ENCODE measurements at places on chromosomes 12 and 14. TPM values are rescaled to one million over a fixed set of nuclear protein-coding genes. Genes with fewer than 3 reads are reported as not detected.
A peak's percentile ranks its signal among the peaks of the same experiment; 100 is the strongest.

DNA sequence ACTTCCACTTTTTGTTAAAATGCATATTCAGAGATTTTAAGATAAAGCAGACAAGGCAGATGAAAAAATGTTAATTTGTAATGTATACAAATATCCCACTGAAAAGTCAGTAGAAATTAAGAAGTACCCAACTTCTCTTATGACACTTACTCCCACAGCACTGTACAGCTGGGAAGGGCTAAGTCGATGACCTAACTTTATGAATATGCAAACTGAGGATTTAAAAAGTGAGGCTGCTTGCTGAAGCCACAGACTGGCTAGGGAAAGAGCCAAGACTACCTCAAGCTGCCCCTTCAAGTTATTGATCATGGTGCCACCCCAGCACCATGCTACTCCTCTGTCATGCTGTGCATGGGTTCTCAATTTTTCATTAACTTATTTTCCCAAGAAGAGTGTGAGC lies 17.0 kb downstream of the PPM1H start:
- no peaks in the 10 kb centered on the region for H3K27me3 ChIP-seq
- H3K4me1 ChIP-seq: no peaks in the 10 kb centered on the region
- DNase-seq: no peak
- no peak overlapping the region for H3K4me3 ChIP-seq
- H3K36me3 ChIP-seq: no peaks in the 10 kb centered on the region

Gene ERP27
- 0.15 TPM for polyA plus RNA-seq

DNA sequence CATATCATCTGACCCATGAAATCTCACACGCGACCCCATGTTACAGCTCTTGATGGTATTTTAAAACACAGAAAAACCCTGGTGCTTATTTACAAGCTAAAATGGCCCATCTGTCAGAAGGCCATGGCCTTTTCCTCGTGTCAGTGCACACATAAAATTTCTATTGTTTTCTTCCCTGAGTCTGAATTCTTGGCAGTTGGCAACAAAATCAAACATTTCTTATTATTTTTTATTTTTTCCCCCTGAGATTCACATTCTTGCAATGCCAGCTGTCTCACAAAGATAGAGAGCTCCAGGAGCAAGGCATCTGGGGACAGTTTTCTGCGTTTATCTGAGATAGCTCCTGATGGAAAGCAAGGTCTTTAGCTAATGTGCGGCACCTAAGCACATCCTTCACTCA lies 818.1 kb upstream of the TMEM132C start:
- no peak for DNase-seq
- H3K27ac ChIP-seq: no peak overlapping the region
- H3K4me1 ChIP-seq: no peaks in the 10 kb centered on the region
- no peak overlapping the region for H3K4me3 ChIP-seq

DNA sequence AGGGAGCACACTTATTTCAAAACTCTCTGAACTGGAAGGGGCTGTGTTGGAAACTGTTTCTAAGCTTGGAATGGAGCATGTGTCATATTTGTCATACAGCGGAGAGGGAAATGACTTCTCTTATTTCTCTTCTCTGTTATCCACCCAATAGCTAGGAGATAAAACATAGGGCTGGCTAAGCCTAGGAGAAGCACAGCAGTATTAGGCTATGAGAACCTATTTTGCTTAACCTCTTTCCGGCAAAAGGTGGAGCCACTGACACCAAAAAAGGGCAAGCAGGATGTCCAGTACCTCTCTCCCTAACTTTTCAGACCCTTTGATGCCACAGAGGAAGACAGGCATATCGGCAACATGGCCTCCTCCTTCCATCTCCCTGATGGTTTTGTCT lies 148.3 kb downstream of the CRADD start:
- no peak for DNase-seq
- peak overlapping the region; percentile 60 for H3K27ac ChIP-seq
- H3K4me1 ChIP-seq: no peaks in the 10 kb centered on the region
- no peak overlapping the region for H3K4me3 ChIP-seq
- no peaks in the 10 kb centered on the region for H3K36me3 ChIP-seq
- no peaks in the 10 kb centered on the region for H3K27me3 ChIP-seq

Gene NKX2-8
- not detected for polyA plus RNA-seq

GRCh38 chr12:109110988-109111495 lies 5.3 kb upstream of the ACACB start:
- no peaks in the 10 kb centered on the region for H3K27me3 ChIP-seq
- peak overlapping the region; percentile 74 for H3K4me3 ChIP-seq
- peak; percentile 95 for DNase-seq
- peaks cover 39% of the 10 kb centered on the region for H3K36me3 ChIP-seq
- peak overlapping the region; percentile 97 for H3K27ac ChIP-seq
- peaks cover 54% of the 10 kb centered on the region for H3K4me1 ChIP-seq

Gene RERGL
- polyA plus RNA-seq: 5.6 TPM

Gene CISTR
- polyA plus RNA-seq: 2.5 TPM

DNA sequence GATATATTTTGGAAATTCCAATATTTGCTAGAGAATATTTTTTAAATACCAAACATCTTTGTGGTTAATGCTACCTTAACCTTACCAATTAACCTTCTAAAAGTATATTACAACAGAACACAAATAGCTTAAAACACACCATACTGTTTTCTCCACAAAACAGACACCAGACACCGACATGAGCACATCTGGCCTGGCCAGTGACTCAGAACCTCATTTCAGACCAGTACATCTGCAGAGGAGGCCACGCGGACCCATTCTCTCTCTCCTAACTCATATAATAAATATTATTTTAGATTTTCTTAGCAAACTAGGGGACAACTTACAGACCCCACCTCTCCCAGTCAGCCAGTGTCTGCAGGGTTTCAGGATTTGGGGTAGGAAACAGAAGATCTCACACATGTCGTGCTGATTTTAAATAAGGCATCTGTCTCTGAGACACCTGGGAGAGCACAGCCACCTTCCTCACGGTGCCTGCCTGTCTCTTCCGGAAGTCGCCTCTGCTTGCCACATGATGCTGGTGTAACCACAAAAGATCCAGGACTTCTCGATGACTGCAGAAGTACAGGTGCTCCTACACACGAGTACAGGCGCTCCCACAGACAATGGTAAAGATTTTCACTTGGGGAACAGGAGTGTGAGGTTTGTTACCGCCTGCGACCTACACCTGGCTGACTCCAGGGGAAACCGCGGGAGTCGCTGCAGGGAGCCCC lies 9.7 kb upstream of the ANKLE2 start:
- no peak for DNase-seq
- no peaks in the 10 kb centered on the region for H3K27me3 ChIP-seq
- H3K27ac ChIP-seq: no peak overlapping the region
- peaks cover 19% of the 10 kb centered on the region for H3K4me1 ChIP-seq

DNA sequence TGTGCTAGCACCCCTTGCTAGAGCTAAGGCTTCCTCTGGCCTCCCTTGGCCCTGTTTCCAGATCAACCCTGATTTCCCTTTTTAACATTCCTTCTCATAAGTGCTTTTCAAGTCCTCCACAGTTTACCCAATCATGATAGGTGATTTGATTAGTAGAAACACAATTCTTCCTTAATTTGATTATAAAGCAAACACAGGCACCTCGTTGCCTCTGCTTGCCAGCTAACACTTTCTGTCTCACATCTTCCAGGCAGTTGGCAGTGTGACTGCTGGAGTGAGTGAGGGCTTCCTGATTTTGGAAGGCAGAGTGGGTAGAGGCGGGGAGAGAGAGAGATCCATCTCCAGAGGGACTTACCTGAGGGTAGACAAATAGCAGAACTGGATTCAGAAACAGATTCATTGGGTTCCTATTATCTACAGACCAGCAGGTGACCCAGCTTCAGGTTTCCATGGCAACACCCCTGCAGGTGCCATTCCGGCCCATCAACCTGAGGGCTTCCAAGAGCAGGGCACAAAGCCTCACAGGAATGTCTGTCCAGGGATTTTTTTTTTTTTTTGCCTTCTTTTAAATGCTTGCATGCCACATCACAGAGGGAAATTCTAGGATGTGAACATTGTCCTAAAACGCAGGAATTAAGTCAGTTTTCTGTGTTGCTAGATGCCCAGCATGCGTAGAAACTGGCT lies 77.7 kb downstream of the PLXNC1 start:
- DNase-seq: no peak
- H3K36me3 ChIP-seq: no peaks in the 10 kb centered on the region
- no peak overlapping the region for H3K27ac ChIP-seq
- no peaks in the 10 kb centered on the region for H3K4me1 ChIP-seq
- H3K4me3 ChIP-seq: no peak overlapping the region

Gene BATF
- 0.84 TPM for polyA plus RNA-seq

DNA sequence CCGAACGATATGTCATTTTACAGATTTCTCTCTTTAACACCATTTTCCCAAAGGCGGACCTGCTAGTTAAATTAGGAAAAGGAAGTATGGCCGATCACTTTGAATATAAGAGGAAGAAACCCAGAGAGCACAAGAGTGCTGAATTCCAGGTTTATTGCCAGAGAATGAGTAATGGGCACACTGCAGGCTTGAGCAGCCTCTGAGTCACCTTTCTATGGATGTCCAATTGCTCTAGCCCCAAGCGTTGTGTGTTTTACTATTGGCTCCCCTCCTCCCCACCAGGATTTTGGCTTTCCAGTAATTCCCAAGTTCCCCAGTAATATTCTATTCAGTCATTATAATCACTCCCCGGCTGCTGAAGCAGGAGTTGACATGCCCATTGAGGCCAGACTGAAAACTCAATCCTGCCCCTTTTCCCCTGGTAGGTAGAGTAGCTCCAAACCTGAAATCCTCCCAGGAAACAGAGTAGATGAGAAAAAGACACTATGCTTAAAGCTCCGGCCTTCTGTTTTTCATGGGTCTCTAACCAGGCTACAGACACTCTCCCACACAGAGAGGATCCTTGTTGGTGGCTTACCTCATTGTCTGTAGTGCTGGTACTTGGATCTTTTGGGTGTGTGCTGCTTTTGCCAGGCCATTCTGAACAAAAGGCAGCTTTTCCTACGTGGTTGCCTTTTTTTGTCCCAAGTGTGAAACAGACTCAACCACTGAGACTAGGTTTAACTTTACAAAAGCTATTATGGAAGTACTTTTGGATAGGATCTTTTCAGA lies 704.3 kb upstream of the FLRT2 start:
- H3K27ac ChIP-seq: no peak overlapping the region
- DNase-seq: no peak
- H3K4me3 ChIP-seq: no peak overlapping the region
- no peaks in the 10 kb centered on the region for H3K36me3 ChIP-seq
- no peaks in the 10 kb centered on the region for H3K27me3 ChIP-seq
- H3K4me1 ChIP-seq: no peaks in the 10 kb centered on the region

GRCh38 chr14:88933191-88933590 lies 108.7 kb downstream of the TTC8 start:
- no peak overlapping the region for H3K27ac ChIP-seq
- no peak overlapping the region for H3K4me3 ChIP-seq
- H3K4me1 ChIP-seq: no peaks in the 10 kb centered on the region
- no peaks in the 10 kb centered on the region for H3K36me3 ChIP-seq
- DNase-seq: no peak

GRCh38 chr12:75505706-75506312 lies 5.6 kb downstream of the KRR1 start:
- H3K4me3 ChIP-seq: no peak overlapping the region
- no peak overlapping the region for H3K27ac ChIP-seq
- DNase-seq: no peak
- no peaks in the 10 kb centered on the region for H3K4me1 ChIP-seq

GRCh38 chr12:51293696-51294095 lies 23.5 kb upstream of the SMAGP start:
- no peaks in the 10 kb centered on the region for H3K27me3 ChIP-seq
- no peak for DNase-seq
- H3K27ac ChIP-seq: no peak overlapping the region
- H3K4me1 ChIP-seq: no peaks in the 10 kb centered on the region
- no peaks in the 10 kb centered on the region for H3K36me3 ChIP-seq

DNA sequence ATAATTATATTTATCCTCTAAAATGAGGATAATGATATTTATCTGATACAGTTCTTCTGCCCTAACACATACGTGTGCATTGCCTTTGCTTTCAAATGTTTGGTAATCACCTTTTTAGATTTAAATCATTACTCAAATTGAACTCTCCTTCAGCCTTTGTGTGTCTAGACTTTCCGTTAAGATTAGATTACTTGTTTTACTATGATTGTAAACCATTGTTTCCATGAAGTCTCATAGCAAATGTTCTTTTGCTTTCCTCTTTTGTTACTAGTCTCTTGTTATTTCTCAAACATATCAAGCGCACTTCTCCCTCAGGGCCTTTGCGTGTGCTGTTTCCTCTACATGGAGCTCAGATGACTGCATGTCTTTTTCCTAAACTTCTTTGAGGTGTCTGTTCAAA lies 63.7 kb downstream of the ETV6 start:
- H3K4me1 ChIP-seq: peaks cover 44% of the 10 kb centered on the region
- H3K36me3 ChIP-seq: no peaks in the 10 kb centered on the region
- H3K27me3 ChIP-seq: no peaks in the 10 kb centered on the region
- no peak for DNase-seq
- H3K27ac ChIP-seq: no peak overlapping the region
- no peak overlapping the region for H3K4me3 ChIP-seq

Gene BAZ1A
- 8.8 TPM for polyA plus RNA-seq

- peaks cover 70% of the 10 kb centered on the region for H3K27me3 ChIP-seq
- H3K36me3 ChIP-seq: no peaks in the 10 kb centered on the region
- no peak overlapping the region for H3K27ac ChIP-seq
- no peaks in the 10 kb centered on the region for H3K4me1 ChIP-seq
- H3K4me3 ChIP-seq: no peak overlapping the region
- no peak for DNase-seq
Observed at GRCh38 chr12:113445544-113446171, 23.5 kb downstream of the SDSL start.

GRCh38 chr14:33510063-33510481 lies 440.8 kb downstream of the EGLN3 start:
- H3K4me3 ChIP-seq: no peak overlapping the region
- no peak for DNase-seq
- H3K27ac ChIP-seq: no peak overlapping the region
- H3K27me3 ChIP-seq: no peaks in the 10 kb centered on the region
- H3K4me1 ChIP-seq: no peaks in the 10 kb centered on the region

GRCh38 chr12:46230983-46231382 lies 37.9 kb downstream of the SLC38A1 start:
- H3K27me3 ChIP-seq: no peaks in the 10 kb centered on the region
- no peak overlapping the region for H3K27ac ChIP-seq
- no peak overlapping the region for H3K4me3 ChIP-seq
- H3K4me1 ChIP-seq: peaks cover 4% of the 10 kb centered on the region
- DNase-seq: no peak

- no peak overlapping the region for H3K27ac ChIP-seq
- H3K36me3 ChIP-seq: no peaks in the 10 kb centered on the region
- no peak for DNase-seq
- H3K27me3 ChIP-seq: no peaks in the 10 kb centered on the region
Observed at GRCh38 chr12:51227962-51228361, 10.1 kb upstream of the POU6F1 start.

Gene FZD10
- not detected for polyA plus RNA-seq

DNA sequence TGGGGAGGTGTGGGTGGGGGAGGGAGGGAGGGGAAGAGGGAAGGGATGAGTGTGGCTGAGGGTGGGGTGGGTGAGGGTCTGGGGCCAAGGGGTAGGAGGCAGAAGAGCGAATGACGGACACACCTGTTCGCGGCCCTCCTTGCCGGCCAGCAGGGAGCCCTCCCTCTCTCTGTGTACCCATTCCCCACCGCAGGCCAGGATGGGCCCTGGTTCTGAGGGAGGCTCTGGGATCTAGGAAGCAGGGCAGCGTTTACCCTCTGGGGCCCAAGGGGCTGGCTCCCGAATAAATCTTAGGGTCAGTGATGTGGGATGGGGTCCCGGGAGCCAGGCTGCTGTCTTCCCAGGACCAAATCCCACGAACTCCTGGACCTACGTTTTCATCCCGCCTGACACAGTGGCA lies 46.0 kb upstream of the ESRRB start:
- no peaks in the 10 kb centered on the region for H3K36me3 ChIP-seq
- H3K4me3 ChIP-seq: no peak overlapping the region
- H3K27ac ChIP-seq: no peak overlapping the region
- no peaks in the 10 kb centered on the region for H3K27me3 ChIP-seq
- DNase-seq: no peak
- no peaks in the 10 kb centered on the region for H3K4me1 ChIP-seq
